CD4-positive, alpha-beta T cell treated with Interleukin-6 for 4 hours (primary cell): ENCODE measurements at places on chromosomes 5 and 9.

GRCh38 chr5:14064841-14065240, 78.3 kb upstream of the TRIO start:
- no peak for DNase-seq

DNA sequence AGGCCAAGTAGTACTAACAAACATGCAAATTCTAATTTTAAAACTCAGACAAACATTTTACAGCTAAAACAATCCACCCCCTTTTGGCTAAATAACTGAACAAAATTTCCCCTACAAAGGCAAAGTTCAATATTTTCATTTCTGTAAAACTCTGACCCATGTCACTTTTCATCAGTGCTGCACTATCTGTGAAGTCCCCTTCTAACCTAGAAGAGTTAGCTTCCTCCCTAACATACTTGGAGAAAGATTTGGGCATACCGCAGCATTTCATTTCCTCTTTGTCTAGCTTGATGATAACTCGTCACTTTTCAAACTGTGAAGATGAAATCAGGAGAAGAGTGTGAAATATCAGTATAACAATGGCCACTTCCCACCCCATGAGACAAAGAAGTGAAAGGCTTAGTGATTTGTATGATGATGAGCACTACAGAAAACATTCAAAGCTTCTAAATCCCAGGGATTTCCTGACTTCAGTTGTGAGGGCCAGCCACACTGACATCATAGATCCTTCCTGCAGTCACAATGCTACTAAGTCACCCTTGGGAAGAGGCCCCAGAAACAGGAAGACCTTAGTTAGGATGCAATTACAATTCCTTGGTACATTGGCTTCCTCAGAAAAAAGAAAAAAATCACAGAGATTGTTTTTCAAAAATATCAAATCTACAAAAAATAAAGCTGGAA, at the start of gene FAM81B:
Gene FAM81B, plus strand, starts transcription at position 555 of the 681 bp plus-strand sequence. Its CDS starts 24 bp downstream, at position 579.
- no peak for DNase-seq

DNA sequence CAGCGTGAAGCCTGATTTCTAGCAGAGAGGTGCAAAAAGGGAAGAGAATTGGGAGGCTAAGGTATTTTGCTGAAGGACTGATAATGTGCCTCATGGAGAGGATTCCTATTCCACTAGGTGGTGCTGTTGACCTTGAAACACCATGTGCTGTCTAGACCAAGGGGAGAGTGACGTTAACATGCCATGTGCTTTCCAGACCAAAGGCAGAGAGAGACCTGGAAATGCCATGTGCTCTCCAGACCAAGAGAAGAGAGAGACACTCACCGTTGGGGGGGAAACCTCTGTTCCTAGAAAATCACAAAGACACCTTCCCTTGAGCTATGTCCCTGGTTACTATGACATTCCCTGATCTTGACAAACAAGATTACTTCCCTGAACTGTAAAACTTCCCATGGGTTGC, 286.0 kb upstream of the TUSC1 start:
- DNase-seq, result no peak

GRCh38 chr5:64161420-64161819, 4.2 kb upstream of the RNF180 start:
- DNase-seq, result no peak
